ENCODE measurements at places on chromosomes 3 and 15.

DNA sequence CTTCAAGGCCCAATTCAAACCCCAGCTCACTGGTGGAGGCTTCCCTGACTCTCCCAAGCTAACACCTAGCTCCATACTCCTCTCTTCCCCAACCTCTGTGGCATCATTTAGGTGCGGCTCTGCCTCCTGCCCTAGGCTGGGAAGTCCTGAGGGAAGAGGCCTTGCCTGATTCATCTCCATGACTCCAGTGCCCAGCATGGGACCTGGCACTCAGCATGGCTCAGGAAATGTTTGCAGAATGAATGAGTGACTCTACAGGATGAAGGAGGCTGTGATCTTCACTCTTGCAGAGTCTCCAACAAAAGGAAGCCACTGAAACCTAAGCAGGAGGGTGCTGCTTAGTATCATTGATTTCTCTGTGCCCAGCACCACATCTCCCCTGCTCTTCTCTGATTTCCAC is 34.5 kb upstream of the INSYN1 start:
- no peaks in the 10 kb centered on the region for H3K4me1 ChIP-seq
- no peaks in the 10 kb centered on the region for H3K36me3 ChIP-seq
- H3K27ac ChIP-seq = no peak overlapping the region
- no peaks in the 10 kb centered on the region for H3K27me3 ChIP-seq

GRCh38 chr3:73955494-73956070 is 330.8 kb upstream of the PDZRN3 start:
- no peaks in the 10 kb centered on the region for H3K36me3 ChIP-seq
- DNase-seq = no peak
- no peak overlapping the region for H3K4me3 ChIP-seq

GRCh38 chr3:193388361-193388760 is 9.8 kb upstream of the ATP13A5 start:
- no peak for DNase-seq
- H3K36me3 ChIP-seq = no peaks in the 10 kb centered on the region
- no peaks in the 10 kb centered on the region for H3K4me1 ChIP-seq
- H3K27me3 ChIP-seq = no peaks in the 10 kb centered on the region
- no peak overlapping the region for H3K27ac ChIP-seq

DNA sequence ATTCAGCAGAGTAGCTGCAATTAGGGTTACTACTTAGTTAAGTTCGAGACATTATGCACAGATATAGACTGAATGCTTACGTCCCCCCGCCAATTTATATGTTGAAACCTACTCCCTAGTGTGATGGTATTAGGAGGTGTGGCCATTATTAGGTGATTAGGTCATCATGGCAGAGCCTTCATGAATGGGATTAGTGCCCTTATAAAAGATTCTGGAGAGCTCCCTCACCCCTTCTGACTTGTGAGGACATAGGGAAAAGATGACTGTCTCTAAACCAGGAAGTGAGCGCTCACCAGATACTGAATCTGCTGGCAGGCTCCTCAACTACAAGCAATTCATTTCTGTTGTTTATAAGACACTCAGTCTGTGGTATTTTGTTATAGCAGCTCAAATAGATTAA is 25.6 kb upstream of the TEX9 start:
- H3K4me1 ChIP-seq = no peaks in the 10 kb centered on the region
- no peak overlapping the region for H3K27ac ChIP-seq
- no peaks in the 10 kb centered on the region for H3K27me3 ChIP-seq

DNA sequence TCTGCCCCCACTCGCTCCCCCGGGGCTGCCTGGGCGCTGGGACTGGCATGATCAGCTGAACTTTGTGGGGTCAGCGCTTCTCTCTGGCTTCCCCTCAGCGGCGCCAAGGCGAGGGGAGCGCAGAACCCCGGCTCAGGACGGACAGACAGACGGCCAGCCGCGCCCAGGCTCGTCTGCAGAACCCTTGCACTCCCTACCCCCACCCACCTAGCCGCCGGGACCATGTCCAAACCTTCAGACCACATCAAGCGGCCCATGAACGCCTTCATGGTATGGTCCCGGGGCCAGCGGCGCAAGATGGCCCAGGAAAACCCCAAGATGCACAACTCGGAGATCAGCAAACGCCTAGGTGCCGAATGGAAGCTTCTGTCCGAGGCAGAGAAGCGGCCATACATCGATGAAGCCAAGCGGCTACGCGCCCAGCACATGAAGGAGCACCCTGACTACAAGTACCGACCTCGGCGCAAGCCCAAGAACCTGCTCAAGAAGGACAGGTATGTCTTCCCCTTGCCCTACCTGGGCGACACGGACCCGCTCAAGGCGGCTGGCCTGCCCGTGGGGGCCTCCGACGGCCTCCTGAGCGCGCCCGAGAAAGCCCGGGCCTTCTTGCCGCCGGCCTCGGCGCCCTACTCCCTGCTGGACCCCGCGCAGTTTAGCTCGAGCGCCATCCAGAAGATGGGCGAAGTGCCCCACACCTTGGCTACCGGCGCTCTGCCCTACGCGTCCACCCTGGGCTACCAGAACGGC is 621 bp downstream of the SOX14 start:
- no peaks in the 10 kb centered on the region for H3K36me3 ChIP-seq
- no peak for DNase-seq
- no peak overlapping the region for H3K27ac ChIP-seq
- peaks cover 11% of the 10 kb centered on the region for H3K27me3 ChIP-seq
- peak overlapping the region; percentile 51 for H3K4me3 ChIP-seq

DNA sequence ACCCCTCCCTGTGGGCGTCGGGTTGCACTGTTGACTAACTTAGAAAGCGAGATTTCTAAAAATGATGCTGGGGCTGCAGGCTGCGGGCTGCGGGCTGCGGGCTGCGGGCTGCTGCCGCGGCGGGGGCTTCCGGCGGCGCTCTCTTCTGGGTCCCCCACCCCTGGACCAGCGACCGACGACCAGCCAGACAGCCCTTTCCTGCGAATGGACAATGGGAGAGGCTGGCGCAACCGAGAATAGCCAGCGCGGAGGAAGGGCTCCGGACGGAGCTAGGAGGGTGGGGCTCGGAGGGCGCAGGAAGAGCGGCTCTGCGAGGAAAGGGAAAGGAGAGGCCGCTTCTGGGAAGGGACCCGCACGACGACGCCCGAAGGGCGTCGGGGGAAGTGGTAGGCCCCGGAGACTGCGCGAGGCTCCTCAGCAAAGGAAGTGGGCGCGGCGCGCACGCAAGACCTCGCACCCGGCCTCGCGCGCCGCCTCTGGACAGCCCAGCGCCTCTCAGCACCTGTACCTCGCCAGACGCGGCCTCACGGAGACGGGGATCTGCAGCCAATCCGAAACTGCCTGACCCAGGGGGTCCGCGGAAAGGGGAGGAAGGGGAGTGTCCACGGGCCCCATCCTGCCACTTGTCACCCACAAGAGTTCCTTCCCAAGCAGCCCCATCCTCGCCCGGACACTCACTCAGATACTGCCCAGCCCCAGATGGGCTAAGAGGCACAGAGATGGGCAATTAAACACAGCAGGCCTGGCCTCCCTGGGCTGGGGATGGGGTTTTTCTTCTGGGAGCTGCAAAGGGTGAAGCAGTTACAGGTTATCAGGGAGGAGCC is 70.7 kb downstream of the SLC12A8 start:
- H3K36me3 ChIP-seq = no peaks in the 10 kb centered on the region
- no peak overlapping the region for H3K27ac ChIP-seq
- DNase-seq = peak; percentile 69
- peaks cover 30% of the 10 kb centered on the region for H3K4me1 ChIP-seq

GRCh38 chr3:182342252-182342651 is 451.1 kb upstream of the ATP11B start:
- H3K4me1 ChIP-seq = no peaks in the 10 kb centered on the region
- H3K27ac ChIP-seq = no peak overlapping the region
- DNase-seq = no peak
- H3K4me3 ChIP-seq = no peak overlapping the region
- no peaks in the 10 kb centered on the region for H3K36me3 ChIP-seq

- peaks cover 2% of the 10 kb centered on the region for H3K4me1 ChIP-seq
- no peak overlapping the region for H3K27ac ChIP-seq
- H3K36me3 ChIP-seq = peaks cover 10% of the 10 kb centered on the region
- no peak overlapping the region for H3K4me3 ChIP-seq
These were observed 31.3 kb downstream of the SNRK start for GRCh38 chr3:43317461-43318316.

- no peaks in the 10 kb centered on the region for H3K36me3 ChIP-seq
- no peak overlapping the region for H3K27ac ChIP-seq
- no peak for DNase-seq
- peaks cover 6% of the 10 kb centered on the region for H3K4me1 ChIP-seq
- H3K27me3 ChIP-seq = no peaks in the 10 kb centered on the region
These were observed 103.2 kb downstream of the PPP2R3A start for GRCh38 chr3:136068708-136069107.

- no peaks in the 10 kb centered on the region for H3K36me3 ChIP-seq
- H3K27me3 ChIP-seq = no peaks in the 10 kb centered on the region
- H3K4me1 ChIP-seq = peaks cover 33% of the 10 kb centered on the region
- H3K27ac ChIP-seq = no peak overlapping the region
- no peak for DNase-seq
These were observed 67.6 kb downstream of the SMAD3 start for GRCh38 chr15:67133026-67133425.

DNA sequence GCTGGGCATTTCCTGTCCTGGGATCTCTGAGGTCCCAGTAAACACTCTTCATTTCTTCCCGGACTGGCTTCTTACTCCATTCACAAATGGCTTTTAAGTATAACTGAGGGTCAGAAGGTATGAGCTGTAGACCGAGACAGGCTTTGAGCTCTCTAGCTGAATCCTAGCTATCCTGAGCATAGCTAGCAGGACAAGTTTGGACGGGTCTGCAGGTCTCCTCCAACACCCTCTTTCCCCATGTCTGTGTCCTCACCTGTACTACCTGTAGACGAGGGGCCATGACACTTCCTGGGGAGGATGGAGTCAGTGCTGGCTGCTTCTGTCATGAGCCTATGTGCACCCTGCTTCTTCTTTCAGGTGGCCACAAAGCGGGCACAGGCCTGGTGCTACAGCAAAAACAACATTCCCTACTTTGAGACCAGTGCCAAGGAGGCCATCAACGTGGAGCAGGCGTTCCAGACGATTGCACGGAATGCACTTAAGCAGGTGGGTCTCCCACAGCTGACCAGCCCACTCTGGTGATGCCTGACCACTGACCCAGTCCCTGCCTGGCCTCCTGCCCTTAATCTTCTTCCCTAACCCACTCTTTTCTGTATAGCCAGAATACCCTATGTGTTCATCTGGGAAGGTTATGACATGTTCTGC is 72.1 kb upstream of the ACAD9 start:
- H3K36me3 ChIP-seq = peaks cover 31% of the 10 kb centered on the region
- no peak for DNase-seq
- H3K4me1 ChIP-seq = peaks cover 50% of the 10 kb centered on the region
- no peaks in the 10 kb centered on the region for H3K27me3 ChIP-seq
- H3K4me3 ChIP-seq = no peak overlapping the region
- H3K27ac ChIP-seq = no peak overlapping the region

DNA sequence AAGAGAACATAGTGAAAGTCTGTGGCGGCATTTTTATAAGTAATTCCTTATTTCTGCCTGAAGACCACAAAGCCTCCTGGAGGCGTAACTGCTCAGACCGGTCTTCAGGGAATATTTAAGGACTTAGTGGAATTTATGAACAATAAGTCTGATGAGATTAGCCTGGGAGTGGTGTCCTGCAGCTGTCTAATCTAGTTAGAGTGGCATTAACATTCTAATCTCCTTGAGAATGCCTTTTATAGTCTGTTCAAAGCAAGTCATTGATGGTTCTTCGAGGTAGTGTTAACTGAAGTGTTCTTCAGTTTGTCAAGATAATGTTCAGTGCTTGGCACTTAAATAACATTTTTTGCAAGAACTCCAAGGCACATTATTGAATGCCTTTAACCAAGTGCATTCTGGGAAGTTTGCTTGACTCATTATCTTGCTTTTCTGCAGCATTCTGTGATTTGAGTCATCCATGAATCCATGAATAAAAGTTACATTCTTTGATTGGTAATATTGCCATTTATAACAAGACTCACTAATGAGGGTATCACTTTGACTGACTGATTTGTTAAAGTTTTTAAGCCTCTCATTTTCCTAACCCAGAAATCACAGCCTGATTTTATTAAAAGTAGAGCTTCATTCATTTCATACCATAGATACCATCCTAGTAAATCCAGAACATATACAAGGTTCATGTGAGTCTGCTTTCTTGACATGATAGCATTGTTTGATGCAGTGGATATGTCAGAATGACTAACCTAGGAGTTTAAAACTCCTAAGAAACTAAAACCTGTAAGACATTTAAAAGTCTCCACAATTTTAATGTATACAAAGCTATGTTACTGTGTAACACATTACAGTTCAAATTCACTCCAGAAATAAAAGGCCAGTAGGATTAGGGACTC is 12.5 kb downstream of the RBM5 start:
- H3K27ac ChIP-seq = no peak overlapping the region
- H3K27me3 ChIP-seq = no peaks in the 10 kb centered on the region
- DNase-seq = no peak

- no peaks in the 10 kb centered on the region for H3K27me3 ChIP-seq
- no peak for DNase-seq
- peaks cover 12% of the 10 kb centered on the region for H3K4me1 ChIP-seq
- H3K4me3 ChIP-seq = no peak overlapping the region
These were observed 20.2 kb downstream of the NIPA1 start for GRCh38 chr15:22806664-22807063.

DNA sequence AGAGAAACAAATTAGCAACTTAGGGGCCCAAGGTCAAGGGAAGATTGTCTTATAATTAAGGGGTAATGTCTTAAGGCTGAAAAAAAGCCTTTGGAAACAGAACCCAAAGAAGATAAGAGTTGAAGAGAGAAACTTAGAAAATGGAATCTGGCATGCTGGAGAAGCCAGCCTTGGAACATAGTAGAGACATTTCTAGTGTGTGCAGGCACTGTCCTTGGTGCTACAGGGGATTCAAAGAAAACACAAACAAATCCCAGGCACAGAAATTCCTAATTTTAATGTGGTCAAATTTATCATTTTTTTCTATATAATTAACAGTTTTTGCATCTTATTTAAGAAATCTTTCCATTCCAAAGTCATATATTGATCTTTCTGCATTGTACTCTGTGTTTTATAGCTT is 89.4 kb downstream of the NR1D2 start:
- no peak overlapping the region for H3K4me3 ChIP-seq
- no peak for DNase-seq
- no peaks in the 10 kb centered on the region for H3K27me3 ChIP-seq
- peaks cover 11% of the 10 kb centered on the region for H3K4me1 ChIP-seq
- no peak overlapping the region for H3K27ac ChIP-seq

GRCh38 chr3:152843955-152844354 is 9.0 kb downstream of the P2RY1 start:
- no peaks in the 10 kb centered on the region for H3K27me3 ChIP-seq
- H3K27ac ChIP-seq = no peak overlapping the region
- no peaks in the 10 kb centered on the region for H3K4me1 ChIP-seq
- H3K36me3 ChIP-seq = peaks cover 3% of the 10 kb centered on the region

DNA sequence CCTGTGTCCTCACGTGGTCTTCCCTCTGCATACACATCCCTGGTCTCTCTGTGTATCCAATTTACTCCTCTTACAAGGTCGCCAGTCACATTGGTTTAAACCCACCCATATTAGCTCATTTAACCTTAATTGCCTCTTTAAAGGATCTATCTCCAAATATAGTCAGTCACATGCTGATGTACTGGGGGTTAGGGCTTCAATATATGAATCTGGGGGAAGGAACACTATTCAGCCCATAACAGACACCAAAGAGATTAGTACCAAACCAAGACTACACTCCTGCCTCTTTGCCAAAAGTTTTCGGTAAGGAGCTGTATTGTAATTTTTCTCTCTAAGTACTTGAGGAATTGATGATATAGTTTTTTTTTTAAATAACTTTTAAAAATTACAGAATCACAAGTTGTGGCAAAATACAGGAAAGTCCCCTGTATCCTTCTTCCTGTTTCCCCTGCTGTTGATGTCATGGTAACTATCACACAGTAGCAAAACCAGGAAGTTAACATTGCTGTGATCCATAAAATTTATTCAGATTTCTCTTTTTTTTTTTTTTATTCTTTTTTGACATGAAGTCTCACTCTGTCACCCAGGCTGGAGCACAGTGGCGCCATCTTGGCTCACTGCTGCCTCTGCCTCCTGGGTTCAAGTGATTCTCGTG is 67.8 kb downstream of the SLCO3A1 start:
- H3K36me3 ChIP-seq = no peaks in the 10 kb centered on the region
- H3K4me3 ChIP-seq = no peak overlapping the region
- H3K4me1 ChIP-seq = peaks cover 10% of the 10 kb centered on the region
- peak; percentile 92 for DNase-seq
- peak overlapping the region; percentile 77 for H3K27ac ChIP-seq
